ENCODE measurements at places on chromosomes 3 and 15.

GRCh38 chr3:160886421-160886820, 130.4 kb downstream of the PPM1L start:
- DNase-seq = no peak

DNA sequence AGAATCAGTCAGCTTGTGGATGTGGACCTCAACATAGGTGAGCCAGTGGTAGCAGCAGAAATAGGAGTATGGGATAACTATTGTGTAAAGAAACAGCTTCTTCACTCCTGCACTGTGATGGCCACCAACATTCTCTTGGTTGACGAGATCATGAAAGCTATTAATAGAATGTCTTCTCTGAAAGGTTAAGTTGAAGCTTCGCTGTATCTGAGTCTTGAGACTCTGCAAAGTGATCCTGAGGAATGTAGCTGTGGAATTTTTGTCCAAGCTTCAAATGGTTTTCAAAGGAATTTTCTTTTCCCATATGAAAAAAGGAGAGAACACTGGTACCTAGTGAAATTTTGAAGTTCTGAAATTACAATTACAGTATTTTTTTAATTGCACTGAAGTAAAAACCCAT, 146.3 kb downstream of the GMNC start:
- DNase-seq = no peak

- DNase-seq = no peak
These were observed 16.4 kb downstream of the SMAD6 start for GRCh38 chr15:66718220-66718988.

GRCh38 chr15:61449186-61449702, 220.1 kb upstream of the RORA start:
- no peak for DNase-seq

DNA sequence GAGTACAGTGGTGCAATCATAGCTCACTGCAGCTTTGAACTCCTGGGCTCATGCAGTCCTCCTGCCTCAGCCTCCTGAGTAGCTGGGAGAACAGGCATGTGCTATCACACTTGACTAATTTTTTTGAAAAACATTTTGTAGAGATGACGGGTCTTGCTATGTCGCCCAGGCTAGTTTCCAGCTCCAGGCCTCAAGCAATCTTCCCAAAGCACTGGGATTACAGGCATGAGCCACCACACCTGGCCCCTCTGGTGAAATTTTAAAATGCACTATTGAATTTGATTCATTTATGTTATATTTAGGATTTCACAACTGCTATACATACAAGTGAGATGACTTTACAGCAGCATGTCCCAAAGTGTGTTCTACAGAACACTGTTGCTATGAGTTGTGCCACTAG, 50.8 kb upstream of the TPM1 start:
- no peak for DNase-seq

DNA sequence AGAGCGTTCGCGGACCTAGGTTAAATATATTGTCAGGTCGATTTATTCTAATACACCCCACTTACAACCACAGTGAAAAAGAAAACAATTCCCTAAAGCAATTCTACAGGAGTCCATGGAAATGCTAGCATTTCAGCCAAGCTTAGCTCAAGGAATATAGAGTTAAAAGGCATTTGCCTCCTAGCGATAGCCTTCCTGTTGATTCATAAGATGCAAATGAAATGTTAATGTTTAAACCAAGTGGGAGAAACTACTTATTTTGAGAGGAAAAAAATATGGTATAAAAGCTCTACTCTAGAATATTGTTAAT, 1.7 kb upstream of the ALCAM start:
- no peak for DNase-seq

- DNase-seq = peak; percentile 21
These were observed 167.1 kb upstream of the WNT5A start for GRCh38 chr3:55654123-55654760.

DNA sequence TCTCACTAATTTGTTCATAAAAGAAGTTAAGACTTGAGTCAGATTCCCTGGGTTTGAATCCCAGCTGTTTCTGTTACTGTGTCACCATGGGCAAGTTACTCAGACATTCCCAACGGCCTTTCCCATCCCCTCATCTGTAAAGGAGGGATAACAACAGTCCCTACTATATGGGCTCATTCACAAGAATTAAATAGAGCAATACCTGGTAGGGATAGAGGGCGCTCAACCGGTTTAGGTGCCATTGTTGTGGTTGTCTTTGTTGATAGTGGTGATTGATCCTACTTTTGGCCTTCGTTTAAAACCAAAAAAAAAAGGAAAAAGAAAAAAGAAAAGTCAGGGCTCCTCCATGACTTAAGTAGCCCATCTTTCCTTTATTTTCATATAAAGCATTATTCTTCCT, 563.1 kb downstream of the GRM7 start:
- no peak for DNase-seq

- peak; percentile 17 for DNase-seq
These were observed 4.1 kb upstream of the ECT2 start for GRCh38 chr3:172746475-172746874.

DNA sequence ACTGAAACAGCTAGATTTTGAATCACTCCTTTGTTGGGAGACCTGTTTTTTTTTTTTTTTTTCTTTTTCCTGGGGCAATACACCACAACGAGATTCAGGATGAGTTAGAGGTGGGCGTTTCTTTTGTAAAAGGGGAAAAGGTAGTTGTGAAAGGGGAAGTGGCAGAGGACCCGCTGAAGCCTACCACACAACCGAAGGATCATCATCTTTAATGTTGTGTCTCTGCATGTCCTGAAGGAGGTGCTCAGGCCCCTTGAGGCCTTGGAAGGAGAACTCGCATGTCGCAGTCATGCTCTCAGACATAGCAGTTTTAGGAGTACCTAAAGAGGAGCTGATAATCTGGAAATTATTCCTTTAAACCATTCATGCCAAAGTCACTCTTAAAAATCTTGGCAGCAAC, 137.9 kb upstream of the LRIG1 start:
- DNase-seq = no peak

DNA sequence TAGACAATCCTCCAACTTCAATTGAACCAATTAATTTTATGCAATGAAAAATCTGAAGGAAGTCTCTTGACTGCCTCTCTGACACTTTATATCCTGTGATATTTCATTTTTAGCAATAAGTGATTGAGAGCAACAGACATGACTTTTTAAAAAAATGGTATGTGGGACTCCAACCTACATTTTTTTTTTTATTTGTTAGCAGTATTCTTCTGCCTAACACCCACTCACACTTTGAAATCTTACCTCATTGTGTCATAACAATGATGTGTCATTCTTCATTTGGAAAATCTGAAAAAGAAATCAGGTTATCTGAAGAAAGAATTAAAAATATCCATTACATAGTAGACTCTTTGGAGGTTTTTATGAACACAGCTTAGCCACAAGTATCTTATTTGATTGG, 541.3 kb upstream of the KCNMB2 start:
- no peak for DNase-seq

- no peak for DNase-seq
These were observed 127.0 kb downstream of the EPHB1 start for GRCh38 chr3:134922101-134922500.

GRCh38 chr3:176974279-176974678, 223.0 kb downstream of the TBL1XR1 start:
- DNase-seq = no peak

- DNase-seq = peak; percentile 66
These were observed 92.0 kb upstream of the VGLL3 start for GRCh38 chr3:87082796-87083440.

- peak; percentile 29 for DNase-seq
These were observed 9.7 kb upstream of the GNB5 start for GRCh38 chr15:52200831-52201365.

GRCh38 chr3:139519998-139520737, 19.4 kb downstream of the RBP1 start:
- DNase-seq = no peak

GRCh38 chr15:77818484-77819047, 185.9 kb upstream of the LINGO1 start:
- no peak for DNase-seq

DNA sequence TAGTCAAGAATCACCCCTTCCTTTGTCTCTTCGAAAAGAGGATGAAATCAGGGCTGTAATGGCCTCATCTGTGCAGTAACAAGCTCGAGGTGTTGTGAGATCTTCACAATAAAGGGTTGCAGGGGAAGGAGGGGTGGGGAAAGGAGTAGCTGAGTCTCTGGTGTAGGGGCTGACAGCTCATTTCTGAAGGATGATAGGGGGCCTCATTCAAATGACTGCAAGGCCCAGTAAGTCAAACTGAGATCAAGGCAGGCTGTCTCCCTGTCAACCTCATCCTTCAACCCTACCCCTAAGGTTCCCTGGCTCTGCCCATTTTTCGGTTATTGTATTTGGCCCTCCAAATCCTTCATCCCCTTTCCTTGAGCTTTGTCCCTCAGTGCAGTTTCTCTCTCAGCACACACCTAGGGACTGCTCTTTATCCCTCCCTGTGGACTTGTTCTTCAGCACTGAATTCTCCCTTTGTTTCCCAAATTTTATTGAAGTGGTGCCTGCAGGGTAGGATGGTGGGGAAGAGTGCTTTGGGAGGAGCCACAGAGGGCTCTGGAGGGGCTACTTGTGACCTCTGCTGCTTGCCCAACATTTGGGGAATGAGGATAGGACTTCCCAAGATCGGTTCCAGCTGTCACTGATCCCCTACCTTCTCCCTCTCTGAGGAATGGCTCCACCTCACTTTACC, 38.1 kb downstream of the ZNF589 start:
- no peak for DNase-seq

GRCh38 chr3:61237858-61238257, 13.4 kb downstream of the FHIT start:
- no peak for DNase-seq

DNA sequence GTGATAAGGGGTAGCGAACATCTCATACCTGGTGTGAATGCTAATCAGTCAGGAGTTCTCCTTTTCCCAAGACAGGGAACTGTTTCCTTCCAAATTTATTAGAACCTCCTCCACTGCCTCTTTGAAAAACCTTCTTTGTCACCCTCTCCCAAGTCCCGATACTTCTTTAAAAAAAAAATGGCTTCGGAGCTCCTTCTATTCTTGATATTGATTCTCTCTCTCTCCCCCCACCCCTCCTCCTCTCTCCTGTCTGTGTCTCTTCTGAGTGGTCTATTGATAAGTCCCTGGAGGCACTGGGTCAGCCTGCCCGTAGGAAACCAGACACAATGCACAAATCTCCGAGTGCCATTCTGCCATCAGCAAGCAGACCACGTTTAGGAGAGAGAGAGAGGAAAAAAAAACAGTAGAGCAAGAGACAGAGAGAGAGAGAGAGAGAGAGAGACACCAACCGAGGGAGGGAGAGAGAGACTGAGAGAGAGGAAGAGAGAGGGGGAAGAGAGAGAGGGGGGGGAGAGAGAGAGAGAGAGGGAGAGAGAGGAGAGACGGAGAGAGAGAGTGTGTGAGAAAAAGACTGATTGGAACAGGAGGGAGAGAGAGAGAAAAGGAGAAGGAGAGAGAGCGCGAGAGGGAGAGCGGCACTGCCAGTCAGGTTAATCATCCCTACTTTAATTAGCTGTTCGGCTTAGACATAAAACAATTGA, 160.9 kb downstream of the TIGIT start:
- no peak for DNase-seq

DNA sequence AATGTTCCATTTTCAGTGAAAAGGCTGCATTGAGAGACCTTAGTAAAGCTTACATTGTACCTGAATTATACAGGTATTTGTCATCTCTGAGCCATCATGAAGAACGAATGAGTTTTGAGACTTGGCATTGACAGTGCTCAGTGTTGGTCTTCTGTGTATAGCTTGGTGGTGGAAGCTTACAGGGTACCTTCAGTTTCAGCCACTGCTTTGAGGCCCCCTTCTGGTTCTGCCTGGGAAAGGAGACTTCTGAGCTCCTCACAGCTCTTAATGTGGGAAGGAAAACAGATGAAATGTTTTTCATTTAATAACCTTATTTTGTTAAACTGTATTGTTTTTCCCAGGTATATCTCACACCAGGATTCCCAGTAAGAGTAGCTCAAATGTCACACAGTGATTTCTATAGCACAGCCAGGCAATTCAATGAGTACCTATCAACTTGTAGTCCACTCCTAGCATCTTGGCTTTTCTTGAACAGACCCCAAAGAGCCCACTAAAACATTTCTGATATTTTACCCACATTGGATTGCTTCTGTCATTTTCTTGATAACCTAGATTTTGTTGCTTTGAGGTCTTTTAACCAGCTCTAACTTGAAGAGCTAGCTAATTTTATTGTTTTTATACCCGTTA, 5.6 kb downstream of the SERPINI1 start:
- peak; percentile 28 for DNase-seq

DNA sequence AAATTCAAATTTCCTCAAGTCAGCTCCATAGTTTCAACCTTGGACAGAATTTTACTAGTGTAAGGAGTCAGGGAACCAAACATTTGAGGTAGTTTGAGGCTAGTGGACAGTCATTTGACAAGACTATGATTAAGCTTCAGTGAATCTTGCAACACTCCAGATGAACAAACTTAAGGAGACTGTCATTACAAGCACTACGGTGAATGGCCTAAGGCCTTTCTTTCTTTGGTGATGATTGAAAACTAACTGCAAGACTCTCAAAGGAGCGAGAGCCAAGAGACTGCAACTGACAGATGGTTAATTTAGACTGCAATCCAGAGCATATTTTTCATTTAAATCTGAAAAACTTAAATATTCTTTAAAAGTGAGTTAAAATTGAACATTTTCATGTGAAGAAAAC, 272.3 kb upstream of the NECTIN3 start:
- DNase-seq = no peak

GRCh38 chr3:127339928-127340861, 52.3 kb upstream of the PRR20G start:
- DNase-seq = no peak

- peak; percentile 56 for DNase-seq
These were observed 139.3 kb downstream of the FOXP1 start for GRCh38 chr3:71444028-71444860.

GRCh38 chr3:106589311-106589942, 720.6 kb upstream of the CBLB start:
- no peak for DNase-seq

DNA sequence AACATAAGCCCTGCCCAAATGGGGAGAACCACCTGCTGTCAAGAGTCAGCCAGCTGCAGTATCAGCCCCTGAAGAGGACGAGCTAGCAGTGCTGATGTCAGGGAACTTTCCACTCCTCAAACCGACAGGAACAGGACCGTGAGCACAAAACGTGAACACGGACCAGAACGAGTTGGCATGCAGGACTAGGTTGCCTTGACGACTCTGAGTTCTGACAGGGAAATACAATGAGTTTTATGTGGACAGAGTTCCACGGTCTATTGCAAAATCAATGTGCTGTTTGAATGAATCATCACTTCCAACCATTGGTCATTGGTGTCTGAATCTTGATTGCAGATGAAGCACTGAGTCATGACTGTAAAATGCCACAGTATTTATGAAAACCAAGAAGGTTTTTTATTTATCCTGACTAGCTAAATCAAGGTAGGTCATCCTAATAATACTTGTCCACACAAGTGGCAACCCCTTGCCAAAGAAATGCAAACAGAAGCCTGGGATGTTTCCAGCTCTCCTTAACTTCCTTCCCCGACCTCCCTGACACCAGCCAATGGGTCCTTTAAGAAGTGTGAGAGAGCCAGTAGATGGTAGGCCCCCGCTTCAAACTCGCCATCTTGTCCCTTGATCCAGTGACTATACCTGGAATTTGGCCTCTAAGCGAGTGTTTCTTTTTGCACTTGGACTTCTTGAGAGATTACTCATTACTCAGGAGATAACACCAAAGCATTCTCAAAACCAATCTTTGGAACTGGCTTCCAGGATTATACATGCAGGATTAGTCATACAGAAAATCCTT, 119.6 kb downstream of the ASB7 start:
- peak; percentile 89 for DNase-seq

GRCh38 chr15:77371850-77372563, 47.9 kb downstream of the PEAK1 start:
- no peak for DNase-seq

- peak; percentile 10 for DNase-seq
These were observed 29.8 kb downstream of the ALS2CL start for GRCh38 chr3:46663591-46664135.

- peak; percentile 70 for DNase-seq
These were observed 65.8 kb downstream of the PDE8A start for GRCh38 chr15:85047271-85047948.

All from AG20443 (cell line).